ENCODE measurements at places on chromosomes 2 and 18. TPM values are rescaled to one million over a fixed set of nuclear protein-coding genes. Genes with fewer than 3 reads are reported as not detected.

DNA sequence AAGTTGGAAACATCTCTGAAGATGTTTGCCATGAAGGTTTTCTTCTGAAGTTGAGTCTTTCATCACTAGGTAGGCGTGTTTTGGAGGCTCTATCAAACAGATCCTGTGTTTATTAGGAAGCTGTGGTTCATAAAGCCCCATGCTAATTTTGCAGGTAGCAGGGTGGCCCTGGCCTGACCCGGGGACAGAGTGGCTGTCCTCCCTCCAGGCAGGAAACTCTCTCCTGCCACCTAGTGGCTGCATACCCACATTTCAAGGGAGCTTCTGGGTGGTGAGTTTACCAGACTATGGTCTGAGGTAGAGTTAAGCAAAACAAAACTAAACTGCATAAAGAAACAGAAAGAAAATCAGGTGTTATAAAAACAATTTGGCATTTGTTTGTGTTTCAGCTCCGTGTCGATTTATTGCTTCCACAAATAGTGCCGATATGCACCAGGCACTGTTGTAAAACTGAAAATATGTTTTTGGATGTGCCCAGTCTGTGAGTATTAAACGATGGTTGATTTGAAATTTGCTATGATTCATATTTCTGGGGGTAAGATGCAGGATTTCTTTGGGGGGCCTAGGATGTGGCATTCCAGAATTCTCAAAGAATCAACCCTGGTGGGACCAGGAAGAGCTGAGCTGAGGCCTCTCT is 26.0 kb upstream of the IL37 start:
- H3K27me3 ChIP-seq, result no peaks in the 10 kb centered on the region
- no peak overlapping the region for H3K27ac ChIP-seq
- no peaks in the 10 kb centered on the region for H3K36me3 ChIP-seq
- peak; percentile 16 for DNase-seq
- H3K4me3 ChIP-seq, result no peak overlapping the region

DNA sequence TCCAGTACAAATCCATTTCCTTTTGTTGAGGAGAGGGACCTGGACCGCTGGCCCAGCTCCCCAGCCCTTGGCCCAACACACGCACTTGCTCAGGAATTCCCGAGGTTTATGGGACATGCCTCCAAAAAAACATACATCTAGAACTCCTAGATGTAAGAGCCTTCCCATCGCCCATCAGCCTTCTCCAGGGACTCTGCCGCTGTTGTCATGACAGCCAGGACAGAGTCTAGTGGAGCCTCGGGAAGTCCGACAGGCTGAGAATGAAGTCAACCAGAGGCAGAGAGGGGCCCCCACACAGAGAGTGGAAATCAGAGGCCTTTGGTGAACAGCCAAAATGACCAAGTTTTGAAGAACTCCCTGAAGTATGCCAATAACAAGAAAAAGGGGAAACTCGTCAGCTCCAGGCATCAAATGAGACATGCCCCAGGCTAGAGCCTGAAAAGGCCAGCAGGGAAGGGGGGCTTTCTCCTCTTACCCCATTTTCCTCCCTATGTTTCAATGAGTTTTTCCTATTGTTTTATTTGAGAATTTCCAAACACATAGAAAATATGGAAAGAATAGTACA is 43.2 kb upstream of the CAB39 start:
- H3K27ac ChIP-seq, result no peak overlapping the region
- H3K4me1 ChIP-seq, result peaks cover 52% of the 10 kb centered on the region
- no peaks in the 10 kb centered on the region for H3K27me3 ChIP-seq
- no peak for DNase-seq

GRCh38 chr2:62897187-62897827 is 153.3 kb upstream of the OTX1 start:
- H3K4me1 ChIP-seq, result no peaks in the 10 kb centered on the region
- H3K4me3 ChIP-seq, result no peak overlapping the region
- no peaks in the 10 kb centered on the region for H3K27me3 ChIP-seq

DNA sequence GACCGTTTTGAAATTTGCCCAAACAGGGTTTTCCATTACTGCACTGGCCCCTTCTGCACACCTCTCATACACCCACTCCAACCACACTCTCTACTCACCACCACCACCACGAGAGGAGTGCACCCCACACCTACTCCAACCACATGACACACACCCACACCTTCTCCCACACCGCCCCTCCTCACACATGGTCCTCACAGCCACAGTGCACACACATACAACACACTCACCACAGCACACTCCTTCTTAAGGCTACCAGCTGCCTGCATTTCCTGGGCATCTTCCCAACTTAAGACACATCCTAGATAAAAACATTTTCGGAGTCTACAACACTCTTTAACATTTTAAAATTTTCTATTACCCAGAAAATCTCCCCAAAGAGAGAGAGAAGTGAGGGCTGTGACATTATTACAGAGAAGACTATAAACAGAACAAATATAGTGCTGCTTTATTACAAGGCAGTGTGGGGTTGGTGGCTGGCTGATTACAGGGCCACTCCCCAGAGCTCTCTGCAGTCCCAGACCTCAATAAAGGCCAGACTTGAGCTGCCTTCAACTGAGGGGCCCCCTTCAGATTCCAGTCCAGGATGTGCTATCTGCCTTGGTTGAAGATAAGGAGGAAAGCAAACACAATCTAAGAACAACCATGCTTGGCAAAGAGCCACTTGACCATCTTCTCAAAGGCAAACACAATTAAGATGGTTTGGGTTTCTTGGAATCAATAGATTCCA is 36.1 kb downstream of the NHEJ1 start:
- H3K27me3 ChIP-seq, result no peaks in the 10 kb centered on the region
- DNase-seq, result peak; percentile 6
- H3K4me3 ChIP-seq, result no peak overlapping the region
- H3K27ac ChIP-seq, result no peak overlapping the region
- H3K4me1 ChIP-seq, result no peaks in the 10 kb centered on the region

GRCh38 chr2:177254433-177255226 is 9.9 kb downstream of the NFE2L2 start:
- H3K4me3 ChIP-seq, result no peak overlapping the region
- no peaks in the 10 kb centered on the region for H3K36me3 ChIP-seq
- no peaks in the 10 kb centered on the region for H3K27me3 ChIP-seq
- peaks cover 49% of the 10 kb centered on the region for H3K4me1 ChIP-seq
- DNase-seq, result no peak
- H3K27ac ChIP-seq, result no peak overlapping the region

DNA sequence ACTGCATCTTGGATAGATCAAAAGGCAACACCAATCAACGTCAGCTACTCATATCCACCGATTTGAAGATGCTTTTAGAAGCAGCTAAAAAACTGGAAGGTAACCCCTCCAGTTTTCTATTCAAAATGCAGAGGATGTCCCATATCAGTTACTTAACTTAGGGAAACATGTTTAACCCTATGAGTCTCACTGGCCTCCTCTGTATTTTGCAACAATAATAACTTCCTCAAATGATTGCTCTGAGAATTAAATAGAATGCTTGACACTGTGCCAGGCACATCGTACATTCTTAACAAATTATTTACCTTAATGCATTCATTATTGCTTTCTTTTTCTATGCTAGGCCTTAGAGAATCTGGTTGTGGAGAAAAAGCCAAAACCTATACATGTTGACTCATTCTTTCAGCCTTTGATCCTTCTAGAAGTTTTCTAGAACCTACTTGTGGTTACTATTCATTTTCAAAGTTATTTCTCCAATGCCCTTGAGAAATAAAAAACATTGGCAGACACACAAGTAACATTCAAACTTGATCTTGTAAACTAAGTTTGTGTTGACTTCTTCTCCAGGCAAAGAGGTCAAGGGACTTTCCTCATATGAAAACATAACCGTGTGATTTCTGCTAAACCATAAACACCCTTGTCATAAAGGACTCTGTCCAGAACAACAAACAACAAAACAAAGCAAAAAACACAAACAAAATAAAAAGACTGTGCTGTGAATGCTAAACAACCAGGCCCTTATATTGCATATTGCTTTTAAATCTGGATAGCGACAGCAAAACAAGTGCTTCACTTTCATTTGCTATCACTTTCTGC is 4.6 kb downstream of the DOCK10 start:
- H3K4me1 ChIP-seq, result peaks cover 13% of the 10 kb centered on the region
- H3K27me3 ChIP-seq, result no peaks in the 10 kb centered on the region
- H3K27ac ChIP-seq, result peak overlapping the region; percentile 60

DNA sequence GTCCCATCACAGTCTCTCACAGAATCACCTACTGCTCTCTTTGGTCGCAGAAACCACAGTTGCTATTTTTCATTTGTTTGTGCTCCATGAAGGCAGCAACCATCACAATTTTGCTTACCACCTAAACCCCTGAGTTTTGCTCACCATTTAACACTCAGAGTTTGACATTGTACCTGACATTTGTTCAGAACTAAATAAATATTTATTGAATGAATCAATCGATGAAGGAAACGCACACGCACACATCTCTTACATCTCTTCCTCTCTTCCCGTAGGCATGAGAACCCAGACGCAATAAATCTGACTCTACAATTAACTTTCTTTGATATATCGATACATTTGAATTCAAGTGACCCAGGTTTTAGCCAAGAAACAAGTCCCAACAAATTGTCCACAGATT is 105.5 kb upstream of the RNF152 start:
- no peak overlapping the region for H3K27ac ChIP-seq
- DNase-seq, result no peak
- H3K27me3 ChIP-seq, result no peaks in the 10 kb centered on the region
- H3K4me1 ChIP-seq, result no peaks in the 10 kb centered on the region
- H3K4me3 ChIP-seq, result no peak overlapping the region
- H3K36me3 ChIP-seq, result no peaks in the 10 kb centered on the region

DNA sequence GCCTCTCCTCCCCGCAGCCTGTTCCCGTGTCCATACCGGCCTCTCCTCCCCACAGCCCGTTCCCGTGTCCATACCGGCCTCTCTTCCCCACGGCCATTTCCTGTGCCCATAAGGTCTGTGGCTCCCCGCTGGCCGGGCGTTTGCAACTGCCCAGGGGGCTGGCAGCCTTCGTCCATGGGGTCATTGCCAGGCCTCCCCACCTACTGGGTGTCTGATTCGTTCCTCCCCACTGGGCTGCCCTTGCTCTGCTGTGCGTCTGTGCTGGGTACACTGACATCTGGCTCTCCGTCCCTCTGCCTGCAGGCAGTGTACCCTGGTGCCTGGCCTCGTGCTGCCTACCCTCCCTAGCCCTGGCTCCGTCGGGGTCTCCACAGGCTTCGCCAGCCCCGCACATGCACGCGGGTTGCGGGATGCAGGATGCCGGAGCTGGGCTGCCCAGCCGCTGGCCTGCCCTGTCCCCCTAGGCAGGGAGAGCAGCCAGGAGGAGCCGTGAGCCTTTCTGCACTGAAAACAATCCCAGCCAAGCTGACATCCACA is 67.8 kb downstream of the NFATC1 start:
- H3K36me3 ChIP-seq, result peaks cover 24% of the 10 kb centered on the region
- no peaks in the 10 kb centered on the region for H3K27me3 ChIP-seq
- DNase-seq, result no peak

DNA sequence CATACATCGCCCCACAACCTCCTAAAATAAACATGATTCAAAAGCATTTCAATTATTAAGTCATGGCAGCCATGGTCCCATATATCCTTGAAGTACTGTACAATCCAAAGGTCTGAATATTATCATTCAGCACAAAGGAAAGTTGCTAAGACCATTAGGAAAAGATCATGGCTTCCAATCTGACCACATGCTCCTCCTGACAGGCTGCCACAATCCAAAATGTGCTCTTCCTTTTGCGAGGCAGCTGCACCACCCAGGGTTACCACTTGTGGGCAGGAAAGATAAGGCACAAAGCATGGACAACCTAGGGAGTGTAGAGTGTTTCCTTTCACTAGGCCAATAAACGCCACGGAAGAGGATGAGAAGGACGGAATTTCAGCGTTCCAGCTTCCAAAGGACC is 5.4 kb downstream of the BOLA3 start:
- no peak for DNase-seq
- H3K36me3 ChIP-seq, result peaks cover 2% of the 10 kb centered on the region
- H3K4me1 ChIP-seq, result peaks cover 15% of the 10 kb centered on the region
- no peaks in the 10 kb centered on the region for H3K27me3 ChIP-seq
- no peak overlapping the region for H3K27ac ChIP-seq
- no peak overlapping the region for H3K4me3 ChIP-seq

- no peak overlapping the region for H3K27ac ChIP-seq
- no peaks in the 10 kb centered on the region for H3K36me3 ChIP-seq
- H3K4me1 ChIP-seq, result no peaks in the 10 kb centered on the region
These were observed 193.7 kb downstream of the TRIB2 start for GRCh38 chr2:12910431-12910830.

- H3K4me3 ChIP-seq, result no peak overlapping the region
- H3K36me3 ChIP-seq, result no peaks in the 10 kb centered on the region
- DNase-seq, result no peak
- no peaks in the 10 kb centered on the region for H3K27me3 ChIP-seq
- no peaks in the 10 kb centered on the region for H3K4me1 ChIP-seq
These were observed 23.9 kb upstream of the CRACDL start for GRCh38 chr2:98959810-98960507.

DNA sequence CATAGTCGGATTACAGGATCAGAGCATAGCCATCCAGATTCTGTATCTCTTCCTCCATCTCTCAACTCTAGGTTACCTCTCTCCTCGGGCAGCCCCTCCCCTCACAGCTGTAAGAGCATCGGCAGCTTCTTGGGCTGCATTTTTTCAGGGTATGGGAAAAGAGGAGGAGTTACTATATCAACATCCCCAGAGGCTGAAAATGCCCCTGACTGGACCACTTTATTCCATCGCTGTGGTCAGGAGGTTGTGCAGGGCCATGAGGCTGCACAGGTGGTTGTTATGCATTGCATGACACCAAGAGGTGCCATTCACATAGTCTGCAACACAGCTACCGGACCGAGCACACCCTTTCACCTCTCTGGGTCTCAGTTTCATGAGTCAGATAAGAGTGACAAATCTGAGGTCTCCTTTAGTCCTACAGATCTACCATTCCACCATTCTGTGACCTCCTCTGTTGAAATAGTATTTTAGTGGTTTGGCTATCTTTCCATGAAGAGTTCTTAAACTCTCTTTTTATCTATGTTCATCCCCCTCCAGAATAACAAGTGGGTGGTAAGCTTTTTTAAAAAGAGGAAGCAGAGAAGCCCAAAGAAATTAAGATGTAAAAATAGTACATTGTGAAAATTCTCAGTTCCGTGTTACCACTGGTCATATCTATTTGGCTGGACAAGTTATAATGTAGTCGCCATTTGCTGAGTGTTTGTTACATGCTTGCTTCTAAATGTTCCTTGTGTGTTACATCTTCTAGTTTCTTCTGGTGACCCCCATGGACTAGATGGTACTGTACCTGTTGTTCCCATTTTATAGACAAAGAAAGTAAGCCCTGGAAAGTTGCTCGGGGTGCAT is 56.6 kb upstream of the SLC1A4 start:
- H3K4me1 ChIP-seq, result no peaks in the 10 kb centered on the region
- H3K27ac ChIP-seq, result no peak overlapping the region

GRCh38 chr18:45619826-45620201 is 4.5 kb downstream of the SLC14A2 start:
- no peak for DNase-seq
- no peak overlapping the region for H3K4me3 ChIP-seq
- H3K4me1 ChIP-seq, result no peaks in the 10 kb centered on the region
- no peak overlapping the region for H3K27ac ChIP-seq
- H3K36me3 ChIP-seq, result no peaks in the 10 kb centered on the region

GRCh38 chr2:112021290-112021689 is 33.8 kb upstream of the TMEM87B start:
- no peaks in the 10 kb centered on the region for H3K36me3 ChIP-seq
- H3K27me3 ChIP-seq, result peaks cover 25% of the 10 kb centered on the region
- H3K4me3 ChIP-seq, result no peak overlapping the region
- DNase-seq, result no peak
- H3K27ac ChIP-seq, result no peak overlapping the region

The GALNT3 gene
- 3.5 TPM for total RNA-seq

The SOX11 gene
- not detected for total RNA-seq

The RPRM gene
- total RNA-seq, result not detected

The RANBP2 gene
- 131 TPM for total RNA-seq

The PKP4 gene
- total RNA-seq, result 22.0 TPM

The CXCR2 gene
- not detected for total RNA-seq

The TXNDC9 gene
- total RNA-seq, result 12.3 TPM

Data from T-cell (primary cell).